ENCODE measurements at places on chromosomes 13 and 19.

DNA sequence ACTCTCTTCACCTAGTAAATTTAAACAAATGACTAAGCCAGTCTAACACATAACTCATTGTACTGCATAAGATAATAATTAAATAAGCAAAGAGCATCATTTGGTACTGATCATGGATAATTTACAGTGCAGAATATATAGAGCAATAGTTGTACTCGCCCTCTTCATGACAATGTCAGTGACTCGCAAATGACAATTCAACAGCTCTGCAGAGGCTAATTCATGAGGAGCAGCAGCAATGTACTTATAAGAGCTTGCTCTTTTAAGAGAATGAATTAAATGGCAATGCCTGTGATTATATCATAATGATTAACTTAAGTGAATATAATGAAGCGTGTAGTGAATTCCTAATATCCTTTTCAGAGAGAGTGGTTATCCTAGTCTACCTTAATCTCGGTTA, 284.5 kb upstream of the PCDH20 start:
- no peaks in the 10 kb centered on the region for H3K27me3 ChIP-seq
- no peak overlapping the region for H3K4me3 ChIP-seq
- no peaks in the 10 kb centered on the region for H3K4me1 ChIP-seq
- no peak overlapping the region for H3K27ac ChIP-seq
- no peak for DNase-seq
- H3K36me3 ChIP-seq = no peaks in the 10 kb centered on the region

GRCh38 chr13:27393101-27393500, 31.3 kb upstream of the GTF3A start:
- H3K36me3 ChIP-seq = no peaks in the 10 kb centered on the region
- no peak for DNase-seq
- no peak overlapping the region for H3K4me3 ChIP-seq
- H3K27me3 ChIP-seq = no peaks in the 10 kb centered on the region

DNA sequence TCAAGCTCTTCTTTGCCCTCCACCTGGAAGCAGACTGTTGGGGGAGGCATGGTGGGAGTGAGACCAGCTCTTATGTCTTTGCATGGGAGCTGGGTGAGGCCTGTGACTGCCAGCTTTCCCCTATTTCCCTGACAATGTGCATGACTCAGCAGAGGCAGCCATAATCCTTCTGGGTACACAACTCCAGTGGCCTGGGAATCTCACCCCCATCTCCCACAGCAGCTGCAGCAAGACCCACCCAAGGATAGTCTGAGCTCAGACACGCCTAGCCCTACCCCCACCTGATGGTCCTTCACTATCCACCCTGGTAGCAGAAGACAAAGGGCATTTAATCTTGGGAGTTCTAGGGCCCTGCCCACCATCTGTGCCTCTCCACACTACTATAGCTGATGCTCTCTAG, 41.4 kb upstream of the FGF14 start:
- H3K27ac ChIP-seq = no peak overlapping the region
- H3K4me3 ChIP-seq = no peak overlapping the region
- H3K27me3 ChIP-seq = no peaks in the 10 kb centered on the region
- DNase-seq = no peak
- H3K4me1 ChIP-seq = no peaks in the 10 kb centered on the region
- H3K36me3 ChIP-seq = no peaks in the 10 kb centered on the region

DNA sequence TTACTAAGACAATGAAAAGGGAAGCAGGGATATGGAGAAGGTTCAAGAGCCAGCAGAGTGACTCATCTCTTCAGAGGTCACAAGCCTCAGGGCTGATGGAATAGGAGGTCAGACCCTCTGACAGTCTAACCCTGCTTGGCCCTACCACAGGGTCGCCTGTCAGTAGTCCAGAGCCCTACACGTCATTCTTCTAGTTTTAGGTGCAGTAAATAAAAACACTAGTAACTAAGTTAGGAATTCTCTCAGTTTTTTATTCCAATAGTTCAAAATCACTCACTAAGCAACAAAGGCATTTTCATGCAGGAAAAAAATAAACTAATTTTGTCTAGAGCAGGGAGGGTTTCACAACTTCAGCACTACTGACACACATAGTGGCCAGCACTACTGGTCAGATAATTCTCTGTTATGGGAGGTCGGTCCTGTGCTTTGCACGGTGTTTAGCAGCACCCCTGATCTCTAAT, 27.2 kb downstream of the FOXO1 start:
- no peak overlapping the region for H3K4me3 ChIP-seq
- no peak overlapping the region for H3K27ac ChIP-seq
- DNase-seq = peak; percentile 76
- no peaks in the 10 kb centered on the region for H3K27me3 ChIP-seq
- no peaks in the 10 kb centered on the region for H3K36me3 ChIP-seq

DNA sequence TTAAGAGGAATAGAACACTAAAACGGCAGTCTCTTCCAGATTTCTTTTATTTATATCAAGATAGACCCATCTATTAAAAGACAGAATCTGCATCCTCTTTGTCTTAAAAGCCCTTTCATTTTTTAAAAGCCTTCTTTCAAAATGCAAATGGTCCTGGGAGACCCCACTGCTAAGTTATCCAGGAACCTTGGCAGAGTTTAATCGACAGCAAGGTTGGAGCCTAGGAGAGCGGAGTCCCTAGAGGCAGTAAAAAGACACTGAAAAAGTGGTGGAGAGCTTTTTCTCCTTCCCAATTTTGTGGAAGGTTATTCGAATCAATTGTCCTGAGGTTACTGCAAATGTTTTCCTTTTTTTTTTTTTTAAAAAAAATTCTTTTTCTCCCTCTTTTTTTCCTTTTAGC, 294.7 kb downstream of the NALCN start:
- H3K27me3 ChIP-seq = no peaks in the 10 kb centered on the region
- no peak overlapping the region for H3K4me3 ChIP-seq
- H3K36me3 ChIP-seq = no peaks in the 10 kb centered on the region

DNA sequence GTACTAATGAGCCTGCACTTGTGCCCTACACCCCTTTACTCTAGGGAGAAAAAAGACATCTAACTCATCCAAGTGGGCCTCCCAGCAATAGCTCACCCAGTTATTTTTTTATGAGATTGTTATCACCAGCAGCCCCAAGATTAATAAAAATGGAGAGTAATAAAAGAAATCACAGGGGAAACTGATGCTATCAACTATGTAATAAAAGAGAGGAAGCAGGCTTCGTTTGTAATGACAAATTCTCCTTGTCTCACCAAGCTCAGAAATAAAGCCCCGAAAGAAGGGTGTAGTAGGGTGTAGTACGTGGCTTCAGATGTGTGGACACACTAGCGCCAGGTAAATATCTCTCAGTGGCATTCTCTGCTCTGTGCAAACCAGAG, 204.9 kb downstream of the USP12 start:
- DNase-seq = no peak
- H3K36me3 ChIP-seq = no peaks in the 10 kb centered on the region
- H3K27ac ChIP-seq = no peak overlapping the region
- H3K4me3 ChIP-seq = no peak overlapping the region

DNA sequence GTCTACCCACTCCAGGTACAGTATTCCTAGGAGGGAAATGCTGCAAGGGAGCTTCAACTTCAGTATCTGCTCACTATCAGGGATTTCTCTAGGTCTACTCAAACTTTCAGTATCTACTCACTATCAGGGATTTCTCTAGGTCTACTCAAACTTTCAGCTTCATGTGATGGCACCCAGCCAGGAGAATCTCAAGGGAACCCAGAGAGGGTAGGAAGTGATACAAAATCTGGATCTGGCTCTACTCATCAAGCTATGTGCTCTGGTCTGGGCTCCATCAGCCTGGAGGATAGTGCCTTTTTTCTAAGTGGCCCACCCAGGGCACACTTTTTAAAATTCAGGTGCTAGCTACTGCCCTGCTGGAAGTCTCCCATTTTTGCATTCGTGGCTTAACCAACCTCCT, 52.3 kb upstream of the FNDC3A start:
- H3K4me1 ChIP-seq = no peaks in the 10 kb centered on the region
- no peaks in the 10 kb centered on the region for H3K27me3 ChIP-seq
- no peak overlapping the region for H3K4me3 ChIP-seq
- H3K27ac ChIP-seq = no peak overlapping the region
- H3K36me3 ChIP-seq = no peaks in the 10 kb centered on the region

GRCh38 chr13:79659121-79659521, 178.2 kb downstream of the NDFIP2 start:
- H3K4me3 ChIP-seq = no peak overlapping the region
- H3K27me3 ChIP-seq = no peaks in the 10 kb centered on the region
- no peak overlapping the region for H3K27ac ChIP-seq
- H3K4me1 ChIP-seq = no peaks in the 10 kb centered on the region
- H3K36me3 ChIP-seq = no peaks in the 10 kb centered on the region

DNA sequence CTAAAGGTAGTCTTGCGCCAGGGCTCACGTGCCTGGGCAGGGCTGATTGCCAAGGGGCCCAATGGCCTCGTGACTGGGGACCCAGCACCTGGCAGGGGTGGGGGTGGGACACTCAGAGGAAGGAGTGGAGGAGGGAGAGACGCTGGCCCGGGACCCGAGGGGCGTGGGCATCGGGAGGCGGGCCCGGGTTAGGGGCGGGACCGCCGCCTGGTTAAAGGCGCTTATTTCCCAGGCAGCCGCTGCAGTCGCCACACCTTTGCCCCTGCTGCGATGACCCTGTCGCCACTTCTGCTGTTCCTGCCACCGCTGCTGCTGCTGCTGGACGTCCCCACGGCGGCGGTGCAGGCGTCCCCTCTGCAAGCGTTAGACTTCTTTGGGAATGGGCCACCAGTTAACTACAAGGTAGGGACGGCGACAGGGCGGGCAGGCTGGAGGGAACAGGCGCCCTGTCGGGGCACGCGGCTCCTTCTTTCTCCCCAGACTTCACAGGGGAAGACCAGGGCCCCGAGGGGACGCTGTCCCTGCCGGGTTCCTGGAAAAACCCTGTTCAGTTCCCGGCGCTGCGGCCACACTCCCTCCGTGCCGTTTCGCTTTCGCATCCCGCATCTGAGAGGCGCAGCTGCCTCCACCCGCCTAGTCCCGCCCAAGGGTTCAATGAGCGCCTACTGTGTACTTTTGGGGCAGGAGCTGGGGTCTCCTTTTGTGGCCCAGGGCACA, at the start of gene IFI30:
IFI30 (plus strand) TSS at position 242 of the 717 bp plus-strand sequence; CDS start at position 271, 29 bp downstream.
- H3K27me3 ChIP-seq = no peaks in the 10 kb centered on the region
- H3K27ac ChIP-seq = no peak within 1 kb of the TSS
- peaks cover 2% of the 10 kb centered on the region for H3K4me1 ChIP-seq

DNA sequence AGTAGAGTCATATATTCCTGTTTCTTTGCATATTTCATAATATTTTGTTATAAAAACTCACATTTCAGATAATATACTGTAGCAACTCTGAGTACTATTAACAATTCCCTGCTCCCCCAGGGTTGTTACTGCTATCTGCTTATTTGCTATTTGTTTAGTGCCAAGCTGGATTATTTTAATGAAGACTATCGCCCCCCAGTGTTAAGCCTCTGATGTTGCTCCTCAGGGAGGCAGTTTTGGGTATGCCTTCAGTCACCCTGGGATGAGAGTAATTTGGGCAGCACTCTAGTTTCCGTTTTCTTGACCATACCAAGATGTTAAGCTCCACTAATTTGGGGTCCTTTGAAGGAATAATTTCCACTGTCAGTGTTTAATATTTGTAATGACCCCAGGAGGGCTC, 46.0 kb downstream of the MICU2 start:
- H3K27me3 ChIP-seq = no peaks in the 10 kb centered on the region
- peak; percentile 62 for DNase-seq
- no peak overlapping the region for H3K27ac ChIP-seq
- H3K4me1 ChIP-seq = no peaks in the 10 kb centered on the region

GRCh38 chr19:48966541-48967345, 1.6 kb downstream of the FTL start:
- H3K27ac ChIP-seq = no peak overlapping the region
- DNase-seq = peak; percentile 32
- no peaks in the 10 kb centered on the region for H3K27me3 ChIP-seq

- no peak overlapping the region for H3K4me3 ChIP-seq
- DNase-seq = peak; percentile 78
- H3K27me3 ChIP-seq = no peaks in the 10 kb centered on the region
- no peaks in the 10 kb centered on the region for H3K4me1 ChIP-seq
- no peaks in the 10 kb centered on the region for H3K36me3 ChIP-seq
Observed at GRCh38 chr19:39328046-39328705, 7.5 kb upstream of the LRFN1 start.

- H3K27ac ChIP-seq = peak overlapping the region; percentile 99
Observed at GRCh38 chr19:1248786-1249297, 459 bp downstream of the MIDN start.

GRCh38 chr19:28296506-28296905, 916.4 kb downstream of the UQCRFS1 start:
- no peak overlapping the region for H3K4me3 ChIP-seq
- H3K36me3 ChIP-seq = no peaks in the 10 kb centered on the region
- no peak for DNase-seq

- no peaks in the 10 kb centered on the region for H3K27me3 ChIP-seq
- no peak overlapping the region for H3K4me3 ChIP-seq
- H3K4me1 ChIP-seq = no peaks in the 10 kb centered on the region
- H3K27ac ChIP-seq = no peak overlapping the region
- DNase-seq = no peak
Observed at GRCh38 chr13:86426437-86426836, 627.2 kb upstream of the SLITRK6 start.

GRCh38 chr19:21454901-21455300, 50.5 kb upstream of the ZNF429 start:
- H3K4me3 ChIP-seq = no peak overlapping the region
- no peaks in the 10 kb centered on the region for H3K4me1 ChIP-seq
- no peak overlapping the region for H3K27ac ChIP-seq
- H3K36me3 ChIP-seq = peaks cover 1% of the 10 kb centered on the region

- no peaks in the 10 kb centered on the region for H3K36me3 ChIP-seq
- H3K27ac ChIP-seq = no peak overlapping the region
- no peaks in the 10 kb centered on the region for H3K27me3 ChIP-seq
Observed at GRCh38 chr19:45450012-45450333, 17.8 kb upstream of the FOSB start.

GRCh38 chr19:19039901-19040300, 6.5 kb downstream of the ARMC6 start:
- H3K4me1 ChIP-seq = no peaks in the 10 kb centered on the region
- no peak overlapping the region for H3K4me3 ChIP-seq
- no peaks in the 10 kb centered on the region for H3K27me3 ChIP-seq
- H3K27ac ChIP-seq = no peak overlapping the region

GRCh38 chr19:33813391-33814101, 16.9 kb downstream of the KCTD15 start:
- H3K4me1 ChIP-seq = no peaks in the 10 kb centered on the region
- no peaks in the 10 kb centered on the region for H3K27me3 ChIP-seq
- H3K27ac ChIP-seq = no peak overlapping the region
- H3K36me3 ChIP-seq = peaks cover 4% of the 10 kb centered on the region
- no peak for DNase-seq

DNA sequence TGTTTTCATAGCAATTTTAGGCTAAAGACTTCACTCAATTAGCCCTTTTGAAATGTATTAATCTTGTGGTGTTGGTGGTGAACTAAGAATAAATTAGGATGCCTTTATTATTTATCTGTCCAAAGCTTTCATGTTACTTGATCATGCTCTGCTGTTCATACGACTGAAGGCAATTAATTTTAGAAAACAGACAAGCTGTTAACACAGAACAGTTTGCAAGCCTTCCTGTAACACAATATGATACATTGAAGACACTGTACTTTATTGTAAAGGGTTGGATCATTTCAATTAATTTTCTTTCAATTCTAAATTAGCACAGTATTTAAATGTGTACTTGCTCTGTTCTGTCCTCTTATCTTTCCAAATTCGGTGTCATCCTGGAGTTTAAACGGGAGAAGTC, 794.3 kb upstream of the MIR17HG start:
- no peak for DNase-seq
- H3K27me3 ChIP-seq = no peaks in the 10 kb centered on the region
- H3K4me3 ChIP-seq = no peak overlapping the region
- H3K27ac ChIP-seq = no peak overlapping the region

Measured in mesendoderm (in vitro differentiated cells).